ENCODE measurements at places on chromosomes 3 and 15. TPM values are rescaled to one million over a fixed set of nuclear protein-coding genes. Genes with fewer than 3 reads are reported as not detected.

The CTXND1 gene
- not detected for total RNA-seq

- H3K27ac ChIP-seq = no peak overlapping the region
- H3K27me3 ChIP-seq = peaks cover 10% of the 10 kb centered on the region
- H3K4me3 ChIP-seq = no peak overlapping the region
- no peak for DNase-seq
- H3K36me3 ChIP-seq = no peaks in the 10 kb centered on the region
- H3K4me1 ChIP-seq = no peaks in the 10 kb centered on the region
Measured at GRCh38 chr3:120438665-120439370, 12.0 kb downstream of the FSTL1 start.

The ANKUB1 gene
- total RNA-seq = not detected

DNA sequence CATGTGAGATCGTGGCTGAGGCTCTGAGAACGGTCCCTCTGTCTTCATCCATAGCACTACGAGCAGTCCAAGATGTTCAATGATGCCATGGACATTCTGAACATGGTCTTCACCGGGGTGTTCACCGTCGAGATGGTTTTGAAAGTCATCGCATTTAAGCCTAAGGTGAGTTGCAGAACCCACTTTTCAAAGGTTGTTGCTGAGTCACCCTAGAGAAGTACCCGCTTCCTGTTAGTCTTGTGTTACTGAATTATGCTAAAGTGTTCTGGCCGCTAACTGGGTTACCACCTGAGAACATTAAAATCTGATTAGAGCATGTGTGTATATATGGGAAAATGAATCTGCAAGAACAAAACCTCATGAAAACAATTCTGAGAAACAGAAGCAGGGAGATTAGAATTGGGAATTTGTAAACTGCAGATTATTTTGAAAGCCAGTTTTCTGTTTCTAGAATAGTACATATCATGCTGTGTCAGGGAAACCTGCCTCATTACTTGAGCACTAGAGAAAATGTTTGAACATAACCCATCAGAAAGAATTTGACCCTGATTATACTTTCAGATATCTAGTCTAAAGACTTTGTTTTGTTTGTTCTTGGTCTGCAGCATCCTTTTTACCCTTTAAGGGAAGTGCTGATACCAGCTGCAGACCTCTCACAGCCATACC, 92.6 kb downstream of the CHDH start:
- peak; percentile 32 for DNase-seq
- peak overlapping the region; percentile 29 for H3K4me3 ChIP-seq
- peak overlapping the region; percentile 76 for H3K27ac ChIP-seq
- peaks cover 2% of the 10 kb centered on the region for H3K27me3 ChIP-seq
- H3K4me1 ChIP-seq = peaks cover 43% of the 10 kb centered on the region

The LRRC34 gene
- total RNA-seq = 2.9 TPM

DNA sequence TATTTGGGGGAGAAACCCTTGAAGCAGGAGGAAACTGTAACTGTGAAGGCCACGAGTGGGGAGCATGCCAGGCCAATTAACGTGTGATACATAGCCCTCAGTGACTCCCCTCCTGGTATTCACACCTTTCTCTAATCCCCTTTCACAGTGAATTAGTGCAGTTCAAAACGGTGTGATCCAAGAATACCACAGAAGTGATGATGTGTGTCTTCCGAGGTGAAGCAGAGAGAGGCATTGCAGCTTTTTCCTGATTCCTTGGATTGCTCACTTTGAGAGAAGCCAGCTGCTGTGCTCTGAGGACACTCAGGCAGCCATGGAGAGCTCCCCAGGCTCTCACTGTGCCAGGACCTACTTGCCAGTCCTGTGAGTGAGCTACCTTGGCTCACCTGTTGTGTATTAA, 17.3 kb downstream of the NIPA2 start:
- H3K4me1 ChIP-seq = peaks cover 8% of the 10 kb centered on the region
- DNase-seq = no peak
- H3K27me3 ChIP-seq = no peaks in the 10 kb centered on the region
- H3K27ac ChIP-seq = no peak overlapping the region
- peaks cover 40% of the 10 kb centered on the region for H3K36me3 ChIP-seq
- H3K4me3 ChIP-seq = no peak overlapping the region

- no peak overlapping the region for H3K4me3 ChIP-seq
- no peak for DNase-seq
- no peaks in the 10 kb centered on the region for H3K36me3 ChIP-seq
- no peak overlapping the region for H3K27ac ChIP-seq
- peaks cover 19% of the 10 kb centered on the region for H3K27me3 ChIP-seq
Measured at GRCh38 chr3:132038198-132038825, 3.5 kb upstream of the CPNE4 start.

- no peak for DNase-seq
- H3K27me3 ChIP-seq = no peaks in the 10 kb centered on the region
- no peaks in the 10 kb centered on the region for H3K36me3 ChIP-seq
- H3K4me3 ChIP-seq = no peak overlapping the region
- H3K27ac ChIP-seq = no peak overlapping the region
Measured at GRCh38 chr3:131714585-131715220, 211.9 kb upstream of the MRPL3 start.

DNA sequence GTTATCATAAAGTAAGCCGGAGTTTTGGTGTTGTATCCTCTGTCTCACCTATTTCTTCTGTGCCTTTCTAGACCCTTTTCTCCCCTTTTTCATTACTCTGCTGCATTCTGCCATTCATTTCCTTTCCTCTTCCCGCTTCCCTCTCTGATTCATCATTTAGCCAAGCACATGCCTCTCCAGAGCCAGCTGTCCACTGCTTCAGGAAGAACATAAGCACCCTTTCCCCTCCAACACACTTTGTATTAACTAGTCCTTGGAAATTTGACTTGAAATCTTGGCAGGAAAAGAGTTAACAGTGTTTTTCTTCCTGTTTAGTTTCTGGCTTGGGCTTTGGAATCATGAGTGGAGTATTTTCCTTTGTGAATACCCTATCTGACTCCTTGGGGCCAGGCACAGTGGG, 9.7 kb downstream of the APH1B start:
- DNase-seq = no peak
- H3K27ac ChIP-seq = no peak overlapping the region

GRCh38 chr3:131544557-131544956, 41.8 kb upstream of the MRPL3 start:
- no peak for DNase-seq
- H3K36me3 ChIP-seq = no peaks in the 10 kb centered on the region
- H3K27ac ChIP-seq = no peak overlapping the region
- H3K4me1 ChIP-seq = no peaks in the 10 kb centered on the region
- H3K4me3 ChIP-seq = no peak overlapping the region
- H3K27me3 ChIP-seq = peaks cover 15% of the 10 kb centered on the region

- no peak for DNase-seq
- peaks cover 14% of the 10 kb centered on the region for H3K36me3 ChIP-seq
- H3K27ac ChIP-seq = no peak overlapping the region
- peaks cover 37% of the 10 kb centered on the region for H3K4me1 ChIP-seq
Measured at GRCh38 chr3:38002291-38002876, 11.8 kb downstream of the VILL start.

The KLF15 gene
- 0.08 TPM for total RNA-seq

The PODXL2 gene
- 9.7 TPM for total RNA-seq

- H3K4me3 ChIP-seq = peak overlapping the region; percentile 74
- H3K27me3 ChIP-seq = no peaks in the 10 kb centered on the region
- H3K36me3 ChIP-seq = peaks cover 3% of the 10 kb centered on the region
- no peak for DNase-seq
Measured at GRCh38 chr3:59444294-59444671, 394.5 kb upstream of the CFAP20DC start.

- no peaks in the 10 kb centered on the region for H3K4me1 ChIP-seq
- H3K27ac ChIP-seq = no peak overlapping the region
Measured at GRCh38 chr3:141103067-141103466, 51.9 kb downstream of the SPSB4 start.

DNA sequence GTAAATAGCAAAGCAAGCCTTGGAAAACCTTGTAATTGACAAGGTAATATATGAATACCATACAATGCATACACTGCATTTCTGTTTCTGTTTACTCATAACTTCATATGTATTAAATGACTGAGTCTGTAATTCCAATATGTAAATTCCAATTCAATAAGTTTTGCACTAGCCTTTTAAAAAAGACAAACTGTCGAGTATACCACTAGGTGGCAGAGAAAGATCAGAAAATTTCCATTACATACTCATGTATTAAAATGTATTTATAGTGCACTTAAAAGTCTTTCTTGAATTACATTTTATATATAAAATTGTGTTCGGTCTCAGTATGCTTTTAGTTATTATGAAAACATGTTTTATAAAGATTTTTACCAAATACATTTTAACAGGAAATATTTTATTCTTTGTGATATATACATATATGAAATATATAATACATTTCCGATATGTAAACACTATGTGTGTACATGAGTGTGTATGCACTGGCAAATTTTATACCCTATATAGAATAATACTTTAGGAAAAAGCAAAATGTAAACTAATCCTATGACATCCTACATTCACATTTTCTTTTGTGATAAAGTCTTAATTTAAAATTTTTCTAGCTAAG, 216.8 kb downstream of the VGLL3 start:
- H3K36me3 ChIP-seq = no peaks in the 10 kb centered on the region
- DNase-seq = no peak
- no peaks in the 10 kb centered on the region for H3K27me3 ChIP-seq
- H3K4me3 ChIP-seq = no peak overlapping the region
- H3K4me1 ChIP-seq = no peaks in the 10 kb centered on the region
- H3K27ac ChIP-seq = no peak overlapping the region

- H3K27ac ChIP-seq = no peak overlapping the region
- H3K4me1 ChIP-seq = peaks cover 45% of the 10 kb centered on the region
- peaks cover 2% of the 10 kb centered on the region for H3K27me3 ChIP-seq
- H3K36me3 ChIP-seq = peaks cover 2% of the 10 kb centered on the region
- no peak overlapping the region for H3K4me3 ChIP-seq
Measured at GRCh38 chr3:129013491-129013891, 12.4 kb downstream of the EFCC1 start.

GRCh38 chr3:87413814-87414213, 137.4 kb upstream of the POU1F1 start:
- no peak overlapping the region for H3K27ac ChIP-seq
- no peaks in the 10 kb centered on the region for H3K36me3 ChIP-seq
- H3K4me1 ChIP-seq = no peaks in the 10 kb centered on the region
- no peak overlapping the region for H3K4me3 ChIP-seq
- no peaks in the 10 kb centered on the region for H3K27me3 ChIP-seq
- no peak for DNase-seq

The HTD2 gene
- total RNA-seq = 11.5 TPM

- DNase-seq = no peak
- H3K27me3 ChIP-seq = no peaks in the 10 kb centered on the region
- H3K36me3 ChIP-seq = peaks cover 33% of the 10 kb centered on the region
- no peak overlapping the region for H3K4me3 ChIP-seq
- H3K27ac ChIP-seq = no peak overlapping the region
Measured at GRCh38 chr3:47496892-47497291, 16.6 kb downstream of the ELP6 start.

DNA sequence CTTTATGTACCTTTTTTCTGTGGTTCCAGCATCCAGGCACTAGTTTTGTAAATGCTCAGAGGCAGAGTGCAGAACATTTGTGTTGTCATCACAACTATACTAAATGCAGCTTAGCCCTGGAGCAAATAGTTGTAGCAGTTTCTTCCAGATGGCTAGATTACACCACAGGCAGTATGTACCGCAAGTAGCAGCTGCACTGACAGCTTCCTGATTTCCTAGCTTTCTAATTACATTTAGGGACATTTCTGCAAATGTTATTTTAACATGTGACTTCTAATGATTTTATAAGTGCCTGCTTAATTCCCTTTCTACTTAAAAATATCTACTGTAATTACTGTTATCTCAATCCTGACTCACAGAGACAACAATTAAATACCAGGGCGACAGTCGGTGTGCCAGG, 106.5 kb downstream of the NR2E3 start:
- no peak overlapping the region for H3K27ac ChIP-seq
- H3K4me3 ChIP-seq = no peak overlapping the region
- DNase-seq = no peak
- no peaks in the 10 kb centered on the region for H3K27me3 ChIP-seq
- H3K36me3 ChIP-seq = no peaks in the 10 kb centered on the region
- H3K4me1 ChIP-seq = no peaks in the 10 kb centered on the region

DNA sequence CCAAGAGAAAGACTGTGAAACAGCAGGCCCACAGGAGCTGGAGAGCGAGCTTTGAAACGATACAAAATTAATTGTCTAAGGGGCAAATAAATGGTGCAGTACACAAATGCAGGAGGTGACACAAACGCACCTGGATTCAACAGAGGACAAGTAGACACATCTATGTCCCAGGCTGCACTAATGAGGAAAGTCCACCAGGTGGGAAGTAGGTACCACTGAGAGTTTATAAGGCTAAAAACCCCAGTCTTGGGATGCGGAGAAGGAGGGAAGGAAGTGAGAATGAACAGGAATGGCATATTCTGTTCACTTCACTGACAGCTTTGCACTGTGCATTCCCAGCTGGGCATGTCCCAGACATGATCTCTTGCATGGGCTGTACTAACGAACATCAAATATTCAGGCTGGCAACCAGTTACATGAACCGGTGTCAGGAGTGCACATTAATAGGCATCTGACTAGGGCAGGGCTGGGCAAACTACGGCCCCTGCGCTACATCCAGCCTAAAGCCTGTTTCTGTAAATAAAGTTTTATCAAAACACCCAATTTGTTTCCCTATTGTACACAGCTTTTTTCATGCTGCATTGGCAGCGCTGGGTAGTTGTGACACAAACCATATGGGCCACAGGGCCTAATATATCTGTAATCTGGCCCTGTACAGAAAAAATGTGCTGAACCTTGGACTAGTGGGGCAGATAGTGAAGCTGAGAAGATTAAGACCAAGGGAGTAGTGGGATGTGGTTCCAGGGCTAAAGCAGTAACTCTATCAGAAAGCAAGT, 107.0 kb downstream of the IGF2BP2 start:
- H3K4me1 ChIP-seq = no peaks in the 10 kb centered on the region
- no peak for DNase-seq
- peaks cover 8% of the 10 kb centered on the region for H3K27me3 ChIP-seq
- H3K36me3 ChIP-seq = no peaks in the 10 kb centered on the region
- no peak overlapping the region for H3K27ac ChIP-seq

- no peaks in the 10 kb centered on the region for H3K4me1 ChIP-seq
- H3K36me3 ChIP-seq = peaks cover 7% of the 10 kb centered on the region
- H3K4me3 ChIP-seq = no peak overlapping the region
- H3K27ac ChIP-seq = no peak overlapping the region
Measured at GRCh38 chr15:64305261-64305660, 50.7 kb downstream of the CSNK1G1 start.

GRCh38 chr3:4906107-4906621, 73.1 kb upstream of the BHLHE40 start:
- H3K27me3 ChIP-seq = no peaks in the 10 kb centered on the region
- H3K27ac ChIP-seq = peak overlapping the region; percentile 94
- peaks cover 90% of the 10 kb centered on the region for H3K4me1 ChIP-seq
- peak overlapping the region; percentile 64 for H3K4me3 ChIP-seq
- H3K36me3 ChIP-seq = peaks cover 15% of the 10 kb centered on the region
- DNase-seq = no peak

GRCh38 chr3:62601238-62602070, 228.1 kb upstream of the FEZF2 start:
- no peak overlapping the region for H3K4me3 ChIP-seq
- no peak for DNase-seq
- no peaks in the 10 kb centered on the region for H3K27me3 ChIP-seq
- H3K36me3 ChIP-seq = no peaks in the 10 kb centered on the region
- H3K4me1 ChIP-seq = no peaks in the 10 kb centered on the region
- H3K27ac ChIP-seq = no peak overlapping the region

Measured in activated T-helper 1 cell treated with anti-CD3 and anti-CD28 coated beads, Interleukin-12 subunit alpha, Interleukin-12 subunit beta, Interleukin-2, Interleukin-4 antibody, amounts not matched to agents 30 ng/mL and 10 ng/mL and 1 ng/mL, durations not matched to agents 14 hours and 24 hours and 36 hours (primary cell).